ENCODE measurements at places on chromosomes 5 and 9.

GRCh38 chr5:89458332-89458656, 575.3 kb upstream of the MEF2C start:
- no peak for DNase-seq

DNA sequence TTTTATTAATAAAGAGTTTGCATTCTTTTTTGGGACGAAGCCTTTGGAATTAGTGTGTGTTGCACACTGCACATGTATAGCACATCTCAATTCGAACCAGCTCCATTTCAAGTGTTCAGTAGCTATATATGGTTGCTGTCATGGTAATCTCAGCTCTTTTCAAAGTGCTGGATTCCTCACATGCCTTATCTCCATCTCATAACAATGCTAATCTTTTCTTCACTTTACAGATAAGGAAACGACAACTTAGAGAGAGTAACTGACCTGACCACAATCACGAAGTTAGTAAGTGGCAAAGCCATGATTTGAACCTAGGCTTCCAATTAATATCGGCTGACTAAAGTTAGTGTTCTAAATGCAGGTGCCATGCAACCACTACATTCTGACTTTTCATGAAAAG, 204.8 kb upstream of the RASEF start:
- DNase-seq: no peak

DNA sequence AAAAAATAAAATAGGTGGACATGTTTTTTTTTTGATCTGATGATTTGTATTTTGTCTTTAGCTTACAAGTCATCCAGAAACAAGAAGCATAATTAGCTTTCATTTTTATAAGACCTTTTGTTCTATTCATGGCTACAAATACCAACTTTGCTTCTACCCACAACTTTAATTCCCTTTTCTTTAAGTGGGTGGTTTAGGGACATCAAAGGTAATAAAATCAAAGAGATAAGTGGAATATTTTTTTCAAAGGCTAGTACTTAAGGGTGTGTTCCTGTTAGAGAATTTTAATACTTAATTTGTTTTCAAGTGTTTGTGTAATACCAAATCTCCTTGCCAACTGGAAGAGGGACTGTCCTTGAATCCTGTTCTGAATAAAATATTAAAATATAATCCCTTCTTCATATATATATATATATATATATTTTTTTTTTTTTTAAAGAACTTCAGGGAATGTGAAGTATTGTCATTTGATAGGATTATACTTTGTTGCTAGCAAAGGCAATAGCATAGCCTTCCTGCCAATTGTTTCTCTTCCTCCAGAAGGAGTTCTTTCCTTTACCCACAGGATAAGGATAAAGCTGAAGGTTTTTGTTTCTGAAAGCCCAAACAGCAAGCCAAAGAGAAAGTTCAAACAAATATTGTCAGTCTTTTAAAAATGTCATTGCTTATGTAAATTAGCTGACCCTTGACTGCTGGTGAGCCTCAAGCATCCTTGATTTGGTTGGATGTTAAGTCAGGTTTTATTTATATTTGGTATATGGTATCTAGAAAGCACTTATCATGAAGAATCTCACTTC, 108.9 kb downstream of the PAM start:
- no peak for DNase-seq

DNA sequence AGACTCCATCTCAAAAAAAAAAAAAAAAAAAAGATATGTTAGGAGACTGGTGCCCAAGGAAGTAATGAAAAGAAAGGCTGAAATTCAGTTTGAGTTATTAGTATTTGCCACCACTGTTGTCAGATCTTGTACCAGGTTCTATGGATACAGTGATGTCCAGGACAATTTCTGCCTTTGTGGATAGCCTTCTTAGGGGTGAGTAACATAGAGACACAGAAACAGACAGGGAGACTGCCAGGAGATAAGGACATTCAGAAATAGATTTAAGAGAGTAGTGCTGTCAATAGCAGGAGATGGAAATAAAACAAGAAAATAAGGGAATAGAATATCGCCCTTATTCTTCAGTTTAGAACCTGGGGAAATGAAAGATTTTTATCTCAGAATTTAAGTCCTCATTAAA, 6.3 kb upstream of the SPINK14 start:
- no peak for DNase-seq

- DNase-seq: no peak
Measured at GRCh38 chr9:33161589-33162132, 5.5 kb downstream of the B4GALT1 start.

DNA sequence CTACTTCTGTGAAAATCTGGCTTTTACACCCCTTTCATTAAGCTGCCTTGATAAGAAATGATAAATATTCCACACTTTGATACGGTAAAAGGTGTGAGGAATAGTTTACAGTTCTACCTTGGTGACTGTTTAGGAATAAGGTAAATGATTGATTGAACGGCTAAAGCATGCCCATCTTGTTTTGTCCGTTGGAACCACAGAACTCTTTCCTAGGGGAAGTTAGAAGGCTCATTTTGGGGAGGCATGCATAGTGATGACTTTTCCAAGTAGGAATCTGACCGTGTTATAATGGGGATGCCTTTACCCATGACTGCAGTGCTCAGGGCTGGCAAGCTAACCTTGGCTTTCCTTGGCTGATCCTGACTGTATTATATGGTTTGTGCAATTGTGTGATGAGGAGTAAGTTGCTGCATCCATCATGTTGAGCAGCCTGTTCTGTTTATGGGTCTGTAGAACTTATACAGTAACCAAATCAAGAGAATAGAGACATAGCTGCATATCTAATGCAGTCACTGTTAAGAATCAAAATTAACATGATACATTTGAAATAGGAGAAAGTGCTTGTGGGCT, 24.5 kb downstream of the PCSK5 start:
- no peak for DNase-seq

GRCh38 chr5:163404364-163405173, 32.8 kb upstream of the CCNG1 start:
- no peak for DNase-seq

DNA sequence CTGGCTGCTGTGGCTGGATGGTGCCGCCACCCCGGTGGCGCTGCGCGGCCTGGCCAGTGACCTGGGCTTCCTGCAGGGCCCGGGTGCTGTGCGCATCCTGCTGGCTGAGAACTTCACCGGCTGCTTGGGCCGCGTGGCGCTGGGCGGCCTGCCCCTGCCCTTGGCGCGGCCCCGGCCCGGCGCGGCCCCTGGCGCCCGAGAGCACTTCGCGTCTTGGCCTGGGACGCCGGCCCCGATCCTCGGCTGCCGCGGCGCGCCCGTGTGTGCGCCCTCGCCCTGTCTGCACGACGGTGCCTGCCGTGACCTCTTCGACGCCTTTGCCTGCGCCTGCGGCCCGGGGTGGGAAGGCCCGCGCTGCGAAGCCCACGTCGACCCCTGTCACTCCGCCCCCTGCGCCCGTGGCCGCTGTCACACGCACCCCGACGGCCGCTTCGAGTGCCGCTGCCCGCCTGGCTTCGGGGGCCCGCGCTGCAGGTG, 17.5 kb downstream of the CRB2 start:
- DNase-seq: no peak

- peak; percentile 67 for DNase-seq
Measured at GRCh38 chr9:132411091-132411508, 1.1 kb downstream of the CFAP77 start.

DNA sequence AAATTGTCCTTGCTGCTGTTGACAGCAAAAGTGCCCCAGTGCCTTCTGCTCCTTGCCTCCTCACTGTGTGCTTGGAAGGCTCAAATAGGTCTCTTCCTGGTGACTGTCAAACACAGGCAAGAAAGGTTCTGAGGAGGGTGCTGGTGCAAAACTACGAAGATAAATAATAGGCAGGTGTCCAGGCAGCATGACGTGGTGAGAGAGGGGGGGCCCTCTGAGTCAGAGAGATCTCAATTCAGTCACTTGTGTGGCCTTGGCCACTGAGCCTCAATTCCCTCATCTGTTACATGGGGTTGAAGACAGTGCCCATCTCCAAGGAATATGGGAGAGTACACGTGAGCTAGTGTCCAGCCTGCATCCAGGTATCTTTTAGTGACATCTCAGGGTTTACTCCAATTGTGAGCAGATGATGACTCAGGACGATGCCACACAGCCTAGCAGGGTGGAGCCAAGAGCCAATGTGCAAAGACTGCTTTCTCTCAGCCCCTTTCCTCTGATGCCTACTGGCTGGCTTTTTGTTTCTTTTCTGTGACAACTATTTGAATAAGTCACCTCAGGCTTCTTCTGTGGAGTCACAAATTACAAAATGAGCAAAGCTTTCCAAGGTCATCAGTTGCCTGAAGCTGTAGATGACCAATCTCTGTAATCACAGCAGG, 29.7 kb upstream of the SMIM32 start:
- DNase-seq: no peak

GRCh38 chr9:130129432-130130061, 42.7 kb upstream of the NCS1 start:
- DNase-seq: no peak

- DNase-seq: no peak
Measured at GRCh38 chr5:4204276-4205141, 608.9 kb downstream of the IRX1 start.

- DNase-seq: no peak
Measured at GRCh38 chr5:35145012-35145411, 85.3 kb downstream of the PRLR start.

- no peak for DNase-seq
Measured at GRCh38 chr5:125639858-125640257, 783.4 kb upstream of the GRAMD2B start.

- no peak for DNase-seq
Measured at GRCh38 chr5:116536316-116537083, 38.1 kb downstream of the SEMA6A start.

- DNase-seq: no peak
Measured at GRCh38 chr5:142317173-142317572, 7.6 kb downstream of the SPRY4 start.
